ENCODE measurements at places on chromosomes 5 and 9.
A peak's percentile ranks its signal among the peaks of the same experiment; 100 is the strongest.

DNA sequence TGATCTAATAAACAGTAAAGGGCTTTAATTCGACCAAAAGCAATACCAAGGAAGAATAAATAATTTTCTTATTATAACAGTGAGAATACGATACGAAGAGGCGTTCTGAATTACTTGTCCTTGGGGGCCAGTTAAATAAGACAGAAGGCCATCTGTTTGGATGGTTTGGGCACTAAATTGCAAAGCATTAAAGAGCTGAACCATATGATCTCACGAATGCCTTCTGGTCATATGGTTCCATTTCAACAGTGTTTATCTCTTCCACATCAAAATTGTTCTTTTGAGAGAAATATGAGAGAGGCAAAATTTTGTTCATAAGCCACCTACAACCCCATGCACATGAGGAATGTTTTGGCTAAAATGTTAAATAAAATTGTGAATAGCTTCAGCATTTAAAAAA lies 605.4 kb downstream of the PTPRD start:
- DNase-seq, result no peak

GRCh38 chr5:135265497-135266302 lies 133.3 kb downstream of the MACROH2A1 start:
- DNase-seq, result no peak

- no peak for DNase-seq
Observed at GRCh38 chr9:29625292-29625731, 2052.0 kb upstream of the C9orf72 start.

DNA sequence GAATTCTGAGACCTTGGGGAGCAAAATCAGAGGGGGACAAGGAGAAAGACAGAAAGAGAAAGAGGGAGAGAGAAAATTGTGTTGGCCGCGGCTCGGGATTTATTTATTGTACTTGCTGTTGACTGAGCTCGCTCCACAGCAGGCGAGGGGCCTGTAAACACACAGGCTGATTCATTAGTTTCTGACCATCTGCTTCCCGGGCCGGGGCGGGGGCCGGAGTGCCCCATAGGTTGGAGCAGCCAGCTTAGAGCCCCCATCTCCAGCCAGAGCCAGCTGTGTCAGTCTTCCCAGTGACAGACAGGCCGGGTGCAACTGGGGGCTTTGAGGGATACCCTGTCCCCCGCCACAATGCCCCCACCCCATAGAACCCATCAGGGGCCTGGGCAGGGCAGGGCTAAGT lies 30.9 kb downstream of the NTNG2 start:
- no peak for DNase-seq

GRCh38 chr9:131708226-131709002 lies 31.5 kb downstream of the RAPGEF1 start:
- DNase-seq, result peak; percentile 57

GRCh38 chr9:80571953-80572352 lies 1000.2 kb downstream of the TLE4 start:
- no peak for DNase-seq

DNA sequence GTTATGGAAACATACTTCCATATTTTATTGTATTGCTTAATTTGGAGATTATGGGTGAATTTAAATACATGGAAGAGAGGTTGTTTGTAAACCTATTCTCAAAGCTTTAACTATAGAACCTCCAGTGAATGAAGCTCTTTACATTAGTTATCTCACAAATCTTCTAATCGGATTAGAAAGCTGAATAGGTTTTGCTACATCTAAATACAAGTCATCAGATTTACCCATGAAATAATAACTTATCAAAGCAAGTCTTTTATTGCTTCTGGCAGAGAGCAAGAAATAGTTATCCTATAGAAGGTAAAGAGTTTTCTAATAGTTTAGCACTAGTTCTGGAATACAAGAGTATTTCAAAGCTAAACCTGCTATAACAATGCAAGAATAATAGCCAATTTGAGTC lies 104.4 kb upstream of the SREK1 start:
- DNase-seq, result no peak

GRCh38 chr5:74221413-74221812 lies 419.1 kb downstream of the ENC1 start:
- DNase-seq, result no peak

GRCh38 chr9:111597852-111598732 lies 1.4 kb downstream of the PTGR1 start:
- peak; percentile 45 for DNase-seq

- peak; percentile 93 for DNase-seq
Observed at GRCh38 chr5:15807871-15808270, 307.9 kb downstream of the FBXL7 start.

- no peak for DNase-seq
Observed at GRCh38 chr9:34001298-34001697, 47.4 kb downstream of the UBAP2 start.

DNA sequence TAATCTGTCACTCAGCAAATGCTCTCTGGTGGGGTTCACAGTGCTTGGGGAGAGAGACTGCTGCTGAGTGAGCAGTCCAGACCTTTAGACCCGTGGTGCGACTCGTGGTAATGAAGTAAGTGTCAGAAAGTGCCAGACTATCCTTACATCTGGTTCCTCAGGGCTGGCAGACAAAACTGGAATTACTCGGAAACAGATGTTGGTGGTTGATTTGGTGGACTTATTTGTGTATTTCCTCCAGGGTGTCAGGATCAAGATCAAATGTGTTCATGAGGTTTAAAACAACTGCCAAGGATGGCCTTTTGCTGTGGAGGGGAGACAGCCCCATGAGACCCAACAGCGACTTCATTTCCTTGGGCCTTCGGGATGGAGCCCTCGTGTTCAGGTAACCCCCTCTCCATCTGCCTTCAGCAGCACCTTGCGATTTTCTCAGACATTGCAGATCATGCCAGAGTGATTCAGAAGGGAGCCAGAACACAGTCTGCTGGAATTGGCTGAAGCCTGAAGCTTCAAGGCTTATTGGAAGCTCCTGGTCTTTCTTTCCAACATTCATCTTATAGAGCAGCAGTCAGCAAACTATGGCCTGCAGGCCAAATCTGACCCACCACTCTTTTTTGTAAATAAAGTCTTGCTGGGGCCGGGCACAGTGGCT lies 105.2 kb downstream of the LIFR start:
- no peak for DNase-seq

GRCh38 chr9:110994771-110995241 lies 43.5 kb downstream of the LPAR1 start:
- no peak for DNase-seq

DNA sequence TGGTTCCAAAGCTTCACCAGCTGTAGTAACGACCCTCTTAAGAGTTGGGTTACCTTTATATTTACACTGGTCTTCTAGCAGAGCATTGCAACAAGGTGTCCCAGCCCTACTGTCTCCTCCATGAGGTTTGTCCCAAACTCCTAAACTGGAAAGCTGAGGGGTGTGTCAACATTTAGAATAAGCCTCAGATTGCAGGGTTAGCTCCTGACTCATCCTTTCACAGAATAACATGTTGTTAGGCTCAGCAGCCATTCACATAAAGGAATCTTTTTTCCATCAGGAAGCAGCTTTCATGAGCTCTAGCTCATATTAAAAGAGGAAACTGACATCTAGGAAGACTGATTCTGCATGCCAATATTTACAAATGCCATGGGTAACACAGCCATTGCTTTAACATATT lies 238.7 kb downstream of the EFNA5 start:
- peak; percentile 97 for DNase-seq

DNA sequence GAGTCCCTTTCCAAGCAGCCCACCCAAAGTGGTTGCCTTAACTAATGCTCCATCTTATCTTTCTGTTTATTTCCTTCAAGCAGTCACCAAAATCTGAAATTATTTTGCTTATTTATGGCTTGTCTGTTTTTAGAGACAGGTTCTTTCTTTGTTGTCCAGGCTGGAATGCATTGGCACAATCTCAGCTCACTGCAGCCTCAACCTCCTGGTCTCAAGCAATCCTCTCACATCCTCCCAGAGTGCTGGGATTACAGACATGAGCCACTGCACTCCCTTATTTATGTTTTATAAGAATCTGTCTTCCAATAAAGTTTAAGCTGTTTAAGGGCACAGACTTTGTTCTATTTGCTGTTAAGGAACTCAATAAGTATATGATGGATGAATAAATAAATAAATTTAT lies 133.7 kb downstream of the GABRB2 start:
- DNase-seq, result no peak

- DNase-seq, result no peak
Observed at GRCh38 chr5:10576121-10576789, 12.4 kb downstream of the ANKRD33B start.

GRCh38 chr5:142959683-142960657 lies 189.8 kb downstream of the ARHGAP26 start:
- DNase-seq, result no peak

- no peak for DNase-seq
Observed at GRCh38 chr5:58969795-58970194, 386.9 kb downstream of the RAB3C start.

DNA sequence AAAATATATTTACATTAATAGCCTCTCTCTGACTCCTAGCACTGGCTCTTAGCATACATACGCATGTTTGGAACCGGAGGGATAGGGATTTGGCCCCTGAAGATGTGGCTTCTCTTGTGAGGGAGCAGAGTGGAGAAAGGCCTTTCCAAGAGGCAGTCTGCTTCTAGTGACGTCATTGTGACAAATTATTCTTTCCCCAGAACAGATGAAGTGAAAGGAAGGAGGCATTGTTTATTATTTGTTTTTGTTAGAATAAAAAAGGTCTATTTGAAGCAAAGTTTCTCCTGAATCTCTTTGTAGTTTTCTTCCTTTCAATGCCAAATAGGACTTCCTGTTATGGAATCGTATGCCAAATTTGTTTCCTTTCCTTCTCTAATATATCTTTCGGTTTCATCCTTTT lies 361.6 kb downstream of the ICE1 start:
- no peak for DNase-seq

DNA sequence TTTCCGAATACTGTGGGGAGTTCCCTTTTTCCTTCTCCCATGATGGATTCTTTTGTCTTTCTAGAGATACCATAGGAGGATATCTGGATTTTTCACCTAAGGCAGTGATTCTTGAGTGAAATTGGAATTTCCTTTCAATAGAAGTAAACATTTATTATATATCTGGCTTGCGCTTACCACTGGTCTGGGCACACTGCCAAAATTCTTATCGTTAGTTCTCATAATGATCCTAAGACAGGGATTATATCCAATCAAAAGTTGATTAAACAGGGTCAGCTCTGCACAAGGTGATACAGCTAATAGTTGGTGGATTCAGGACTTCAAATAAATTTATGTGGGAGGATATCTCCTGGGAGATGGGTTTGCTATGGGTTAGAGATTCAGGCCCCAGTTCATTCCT lies 9.6 kb downstream of the TLE4 start:
- DNase-seq, result no peak

GRCh38 chr5:139701056-139701741 lies 53.0 kb downstream of the CXXC5 start:
- no peak for DNase-seq

- DNase-seq, result no peak
Observed at GRCh38 chr5:28156981-28157380, 1118.6 kb upstream of the CDH9 start.

GRCh38 chr5:118796081-118796480 lies 192.3 kb downstream of the DTWD2 start:
- DNase-seq, result no peak

DNA sequence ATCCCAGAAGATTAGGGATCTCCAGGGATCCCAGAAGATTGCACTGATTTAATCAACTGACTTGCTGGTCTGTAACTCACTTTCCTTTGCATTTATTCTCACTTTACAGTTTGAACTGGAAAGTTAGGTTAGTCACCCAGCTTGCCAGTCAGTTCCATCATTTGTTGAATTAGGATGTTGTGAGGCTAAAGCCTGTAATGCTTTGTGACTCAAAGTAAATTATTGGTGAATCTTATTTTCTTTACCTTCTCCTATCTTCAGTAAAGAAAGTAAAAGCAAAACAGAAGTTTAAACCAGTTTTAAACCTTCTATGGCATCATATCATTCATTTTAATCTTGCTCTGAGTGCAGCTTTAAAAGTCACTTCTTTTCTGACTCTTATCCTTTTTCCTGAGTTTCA lies 85.8 kb downstream of the SLC44A1 start:
- no peak for DNase-seq

DNA sequence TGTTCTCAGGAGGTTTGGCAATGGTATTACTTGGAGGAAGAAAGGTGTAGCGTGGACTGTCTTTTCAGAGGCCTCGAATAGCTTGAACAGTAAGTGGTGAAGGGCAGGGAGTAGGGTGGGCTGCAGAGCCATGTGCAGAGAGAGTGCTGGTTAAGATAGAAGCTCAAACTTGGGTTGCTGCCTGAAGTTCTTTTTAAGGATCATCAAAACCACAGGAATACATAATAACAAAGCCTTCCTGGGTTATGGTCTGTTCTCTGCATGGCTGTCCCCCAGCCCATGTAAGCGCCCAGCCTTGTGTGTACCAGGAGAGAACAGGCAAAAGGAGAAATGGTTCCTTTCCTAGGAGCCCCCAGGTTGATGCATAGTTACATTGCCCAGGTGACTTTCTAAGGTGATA lies 43.9 kb downstream of the RCL1 start:
- DNase-seq, result no peak

- no peak for DNase-seq
Observed at GRCh38 chr5:149761461-149761860, 31.4 kb downstream of the PPARGC1B start.

- DNase-seq, result peak; percentile 3
Observed at GRCh38 chr9:9846557-9846956, 766.2 kb downstream of the PTPRD start.

DNA sequence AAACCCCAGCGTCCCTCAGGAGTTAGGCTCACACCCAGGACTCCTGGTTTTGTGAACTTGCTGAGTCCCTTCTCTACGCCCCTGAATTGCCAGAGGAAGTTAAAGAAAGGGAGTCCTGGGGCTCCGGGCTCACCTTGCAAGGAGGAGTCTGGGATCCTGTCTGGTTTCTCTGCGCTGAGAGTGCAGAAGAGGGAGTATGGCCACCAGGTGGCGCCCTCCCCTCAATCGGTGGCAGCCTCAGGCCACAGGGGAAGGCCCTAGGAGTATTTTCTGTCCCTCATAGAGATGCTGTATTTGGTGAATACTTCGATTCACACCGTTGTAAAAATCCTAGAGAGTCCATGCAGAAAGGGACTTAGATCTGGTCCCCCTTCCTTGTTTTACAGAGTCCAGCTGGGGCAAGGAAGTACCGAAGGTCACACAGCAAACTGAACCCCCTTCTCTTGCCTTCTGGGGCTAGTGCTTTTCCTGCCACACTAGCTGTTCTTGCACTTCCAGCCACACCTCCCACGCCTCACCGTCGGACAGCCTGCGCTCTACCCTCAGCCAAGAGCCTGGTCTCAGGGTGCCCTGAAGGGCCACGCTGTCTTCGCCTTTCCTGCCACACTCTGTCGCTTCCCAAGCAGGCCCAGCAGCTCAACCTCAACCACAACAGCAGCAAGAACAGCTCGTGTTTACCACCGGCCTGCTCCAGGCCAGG lies 10.2 kb downstream of the HAND1 start:
- peak; percentile 28 for DNase-seq
